ENCODE measurements at places on chromosomes 11 and 22.
A peak's percentile ranks its signal among the peaks of the same experiment; 100 is the strongest.

GRCh38 chr11:94800414-94800813 is 32.3 kb downstream of the AMOTL1 start:
- no peak for DNase-seq

DNA sequence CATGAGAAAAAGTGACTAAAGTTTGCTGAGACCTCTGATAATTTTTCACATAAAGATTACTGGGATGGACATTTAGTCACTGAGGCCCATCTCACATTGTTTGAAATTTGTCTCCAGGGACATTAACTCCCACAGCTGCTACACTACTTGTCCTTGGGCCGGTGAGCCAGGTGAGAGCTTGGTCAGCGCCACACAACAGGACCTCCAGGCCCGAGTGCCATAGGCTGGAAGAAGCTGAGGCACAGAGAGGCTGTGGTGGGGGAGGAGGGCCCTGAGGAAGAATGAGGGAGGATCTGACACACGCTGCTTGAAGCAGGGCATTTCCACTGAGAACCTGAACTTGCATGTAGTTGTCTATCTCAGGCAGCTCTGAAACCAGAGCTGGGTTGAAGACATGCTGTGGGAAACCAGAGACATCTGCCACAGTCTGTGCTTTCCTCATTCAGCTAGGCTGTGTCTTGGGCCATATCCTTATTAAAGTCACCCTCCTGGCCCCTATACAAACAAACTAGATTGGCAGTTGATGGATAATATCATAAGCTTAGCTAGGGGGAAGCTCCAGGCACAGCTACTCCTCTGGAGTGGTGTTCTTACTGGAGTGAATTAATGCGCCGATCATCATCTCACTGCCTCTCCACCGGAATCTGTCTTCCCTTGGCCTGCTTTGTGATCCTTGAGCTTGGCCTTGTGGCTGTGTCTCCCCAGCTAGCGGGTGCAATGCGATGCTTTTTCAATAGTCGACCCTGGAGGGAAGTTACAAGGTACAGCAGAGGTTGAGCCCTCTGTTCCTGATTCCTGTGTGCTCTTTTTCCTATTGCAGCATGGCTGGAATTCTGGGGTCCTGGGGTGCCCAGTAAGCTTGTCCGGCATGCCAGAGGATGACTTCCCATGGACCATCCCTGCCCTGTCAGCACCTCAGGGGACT is 225.3 kb upstream of the B3GAT1 start:
- DNase-seq = no peak

- DNase-seq = no peak
Observed at GRCh38 chr11:83676056-83676601, 390.0 kb upstream of the CCDC90B start.

DNA sequence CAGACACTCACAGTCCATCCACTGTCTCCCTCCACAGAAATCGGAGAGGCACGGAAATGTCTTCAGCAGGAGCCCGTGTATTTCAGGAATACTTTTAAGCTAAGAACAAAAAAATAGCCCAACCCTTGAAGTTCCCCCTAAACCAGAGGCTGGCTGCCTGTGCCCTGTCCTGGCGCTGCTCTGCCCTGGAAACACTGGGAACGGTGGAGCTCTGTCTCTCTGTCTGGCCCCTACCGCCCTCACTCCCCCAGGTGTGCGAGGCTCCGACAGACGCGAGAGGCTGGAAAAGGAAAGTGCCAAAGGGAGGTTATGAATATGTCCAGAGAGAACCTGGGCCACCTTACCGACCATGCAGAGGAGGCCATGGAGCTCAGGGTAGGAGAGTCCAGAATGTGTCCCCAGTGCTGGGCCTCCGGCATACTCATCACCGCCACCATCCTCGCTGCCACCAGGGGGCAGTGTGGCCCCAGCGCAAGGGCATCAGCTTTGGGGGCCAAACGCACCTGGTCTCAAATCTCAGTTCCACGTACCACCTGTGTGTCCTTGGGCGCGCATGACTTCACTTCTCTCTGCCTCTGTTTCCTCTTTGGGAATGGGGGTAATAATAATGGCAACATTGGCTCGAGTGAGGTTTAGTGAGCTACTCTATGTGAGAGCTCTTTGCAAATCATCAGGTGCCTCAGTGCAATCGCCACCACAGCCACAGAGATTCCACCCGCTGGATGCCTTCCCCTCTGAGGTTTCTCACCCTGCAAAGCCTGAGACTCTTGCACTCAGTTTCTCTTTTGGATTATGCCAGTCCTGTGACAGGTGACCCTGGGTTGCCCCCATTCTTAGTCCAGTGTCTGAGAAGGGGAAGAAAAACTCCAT is 10.4 kb upstream of the SLCO2B1 start:
- peak; percentile 13 for DNase-seq

DNA sequence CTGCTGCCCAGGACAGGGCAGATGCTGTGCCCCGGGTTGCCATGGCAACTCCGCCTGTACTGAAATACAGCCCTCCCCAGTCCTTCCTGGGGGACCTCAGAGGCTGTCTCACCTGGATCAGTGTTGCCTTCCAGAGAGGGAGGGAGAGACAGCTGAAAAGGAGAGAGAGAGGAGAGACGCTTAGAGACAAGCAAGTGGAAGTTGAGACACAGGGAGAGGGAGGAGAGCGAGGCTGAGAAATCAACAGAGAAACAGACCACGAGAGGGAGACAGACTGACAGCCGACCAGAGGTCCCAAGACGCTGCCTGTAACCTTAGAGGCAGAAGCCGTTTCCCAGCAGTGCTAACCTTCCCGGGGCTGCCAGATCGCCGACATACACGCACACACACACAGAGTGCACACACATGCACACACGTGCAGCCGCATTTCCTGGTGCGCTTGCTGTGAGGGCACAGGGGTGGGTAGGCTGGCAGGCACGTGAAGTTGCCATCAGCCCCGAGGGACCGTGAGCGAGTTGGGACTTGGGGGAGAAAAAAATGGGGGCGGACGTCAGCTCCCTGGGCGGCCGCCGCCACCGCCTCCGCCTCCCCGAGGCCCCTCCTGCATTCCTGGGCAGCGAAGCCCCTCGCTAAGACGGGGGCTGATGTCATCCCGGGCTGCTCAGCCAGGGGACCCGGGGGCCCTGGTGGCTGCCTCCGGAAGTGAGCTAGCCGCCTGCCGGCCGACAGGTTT is 88.6 kb upstream of the CRYBB3 start:
- peak; percentile 60 for DNase-seq

GRCh38 chr22:24187731-24188644 is 6.7 kb downstream of the SUSD2 start:
- no peak for DNase-seq

GRCh38 chr11:11163669-11164333 is 189.2 kb downstream of the CSNK2A3 start:
- no peak for DNase-seq

DNA sequence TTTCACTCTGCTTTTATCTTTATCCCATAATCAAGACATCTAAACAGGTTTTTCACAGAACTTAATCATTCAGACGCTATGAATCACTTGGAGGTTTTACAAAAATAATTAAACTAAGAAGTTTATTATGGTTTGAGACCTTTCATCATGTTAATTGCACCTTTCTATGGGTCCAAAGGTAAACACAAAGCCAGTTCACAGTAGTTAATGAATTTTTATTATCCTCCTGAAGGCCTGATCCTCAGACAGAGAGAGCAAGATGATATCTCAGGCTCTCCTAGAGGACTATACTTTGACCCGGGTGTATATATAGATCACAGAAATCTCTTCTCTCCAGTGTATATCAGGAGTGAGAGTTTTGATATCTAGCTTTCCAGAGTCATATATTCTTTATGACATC is 1044.3 kb upstream of the RAG2 start:
- DNase-seq = no peak

DNA sequence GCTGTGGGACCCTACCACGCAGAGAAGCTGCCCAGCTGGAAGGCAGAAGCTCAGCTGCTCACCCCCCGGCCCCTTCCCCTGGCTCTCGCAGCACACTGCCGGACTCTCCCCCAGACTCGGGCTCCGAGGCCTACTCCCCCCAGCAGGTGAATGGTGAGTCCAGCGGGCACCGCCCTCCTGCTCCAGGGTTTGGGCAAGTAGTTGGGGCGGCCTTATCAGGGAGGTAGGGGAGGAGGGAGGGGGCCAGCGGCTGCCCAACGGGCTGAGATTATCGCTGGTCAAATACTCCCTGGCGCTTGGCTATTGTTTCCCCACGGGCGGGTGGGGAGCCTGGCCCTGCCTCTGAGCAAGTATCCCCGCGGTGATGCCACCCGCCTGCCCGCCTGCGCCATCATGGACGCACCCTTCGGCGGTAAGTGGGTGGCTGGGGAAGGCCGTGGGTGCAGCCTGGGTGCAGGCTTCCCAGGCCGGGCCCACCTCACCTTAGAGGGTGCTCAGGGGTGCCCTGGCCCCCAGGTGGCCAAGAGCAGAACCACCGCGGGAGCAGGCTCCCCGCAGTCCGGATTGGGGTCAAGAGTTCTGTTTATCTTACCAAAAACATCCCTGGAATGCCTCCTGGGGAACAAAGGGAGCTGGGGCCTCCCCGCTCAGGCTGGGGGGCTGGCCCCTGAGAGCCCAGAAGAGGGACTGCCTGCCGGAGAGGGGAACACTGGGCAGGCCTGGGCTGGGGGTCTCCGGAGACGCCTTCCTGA is 16.9 kb downstream of the MYRF start:
- no peak for DNase-seq

DNA sequence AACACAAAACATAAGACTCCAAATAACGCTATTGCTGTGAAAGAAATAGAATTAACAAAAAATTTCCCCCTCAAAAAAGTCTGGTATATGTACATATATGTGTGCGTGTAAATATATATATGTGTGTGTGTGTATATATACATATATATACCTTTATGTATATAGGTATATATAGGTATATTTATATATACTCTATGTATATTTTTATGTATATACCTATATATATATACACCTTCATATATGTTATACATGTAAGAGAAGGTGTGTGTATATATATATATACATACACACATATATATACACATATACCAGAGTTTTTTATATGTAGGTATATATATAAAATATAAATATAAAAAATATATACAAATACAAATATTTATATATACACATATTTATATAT is 199.2 kb downstream of the RAB38 start:
- DNase-seq = no peak

DNA sequence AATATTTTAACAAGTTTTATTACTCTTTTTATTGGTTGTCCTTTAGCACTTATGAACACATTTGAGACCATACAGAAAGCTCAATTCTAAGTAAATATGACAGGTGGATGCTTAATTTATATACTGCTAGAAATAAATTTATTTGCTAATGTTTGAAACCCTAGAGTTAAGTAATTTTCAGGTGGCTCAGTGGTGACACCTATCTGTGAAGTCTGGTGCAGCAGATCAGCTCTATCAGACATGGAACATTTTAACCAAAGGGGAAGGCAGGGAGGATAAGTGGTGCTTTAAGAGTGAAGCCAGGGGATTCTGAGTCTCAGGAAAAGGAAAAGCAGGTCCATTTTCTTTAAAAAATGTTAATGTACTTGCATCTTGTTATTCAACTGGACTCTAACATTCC is 175.8 kb downstream of the DSCAML1 start:
- DNase-seq = no peak

DNA sequence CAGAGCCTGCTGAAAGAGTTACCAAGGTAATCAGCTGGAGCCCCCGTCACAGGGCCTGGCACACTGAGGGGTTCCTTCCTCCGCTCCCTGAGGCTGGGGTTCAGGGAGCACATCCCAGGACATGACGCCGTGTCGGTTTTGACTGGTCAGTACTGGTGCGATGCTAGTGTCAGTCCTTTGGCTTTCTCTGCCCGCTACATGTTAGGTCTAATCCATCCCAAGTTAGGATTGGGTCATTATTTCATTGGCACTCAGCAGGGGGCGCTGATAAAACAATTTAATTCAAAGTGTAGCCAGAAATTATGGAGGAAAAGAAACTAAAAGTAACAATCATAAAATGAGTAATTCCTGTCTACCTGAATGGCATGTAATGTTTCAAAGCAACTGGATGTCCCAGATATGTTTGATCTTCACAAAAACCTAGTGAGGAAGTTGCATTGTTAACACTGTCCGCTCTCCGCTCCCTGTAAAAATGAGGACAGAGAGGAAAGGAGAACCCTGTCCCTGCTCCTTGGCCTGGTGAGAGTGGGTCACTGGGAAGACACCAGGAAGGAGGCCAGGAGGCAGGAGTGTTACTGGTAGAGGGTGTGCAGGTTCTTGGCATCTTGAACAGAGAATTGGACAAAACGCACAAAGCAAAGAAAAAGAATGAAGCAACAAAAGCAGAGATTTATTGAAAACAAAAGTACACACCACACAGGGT is 27.1 kb downstream of the TSKU start:
- no peak for DNase-seq

- no peak for DNase-seq
Observed at GRCh38 chr22:22195265-22196017, 49.1 kb upstream of the VPREB1 start.

DNA sequence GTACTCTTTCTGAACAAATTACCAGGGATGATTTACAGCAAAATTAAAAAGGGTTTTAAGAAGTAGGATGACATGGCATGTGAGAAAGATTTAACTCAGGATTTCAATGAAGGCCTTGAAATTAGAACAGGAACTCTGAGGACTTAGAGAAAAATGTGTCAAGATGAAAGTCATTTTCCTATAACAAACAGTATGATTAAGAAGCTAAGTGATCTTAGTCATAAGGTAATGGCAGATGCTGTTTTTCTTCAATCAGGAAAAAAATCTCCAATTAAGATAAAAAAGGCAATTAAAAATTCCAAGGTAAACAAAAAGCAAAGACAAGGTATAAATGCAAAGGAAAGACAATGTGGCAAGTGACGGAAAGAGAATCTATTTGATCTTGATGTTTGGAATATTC is 73.5 kb downstream of the GAB2 start:
- DNase-seq = no peak

- no peak for DNase-seq
Observed at GRCh38 chr22:19876314-19876940, 21.8 kb upstream of the GNB1L start.

DNA sequence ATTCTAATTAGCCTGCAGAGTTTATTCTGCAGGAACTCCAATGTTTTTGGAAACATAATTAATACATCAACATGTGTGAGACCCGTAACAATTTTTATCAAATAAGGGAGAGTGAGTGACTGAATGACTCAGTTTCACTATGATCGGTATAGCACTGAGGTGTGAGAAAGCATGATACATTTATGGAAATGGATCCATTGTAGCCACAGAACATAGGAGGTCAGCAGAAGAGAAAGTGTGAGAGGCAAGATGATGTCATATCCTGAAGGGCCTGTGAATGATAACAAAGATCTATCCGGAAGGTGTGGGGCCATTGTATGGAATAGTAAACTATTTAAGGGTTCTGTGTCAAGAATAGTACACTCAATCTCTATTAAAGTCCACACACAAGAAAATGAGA is 1406.1 kb upstream of the TENM4 start:
- DNase-seq = no peak

DNA sequence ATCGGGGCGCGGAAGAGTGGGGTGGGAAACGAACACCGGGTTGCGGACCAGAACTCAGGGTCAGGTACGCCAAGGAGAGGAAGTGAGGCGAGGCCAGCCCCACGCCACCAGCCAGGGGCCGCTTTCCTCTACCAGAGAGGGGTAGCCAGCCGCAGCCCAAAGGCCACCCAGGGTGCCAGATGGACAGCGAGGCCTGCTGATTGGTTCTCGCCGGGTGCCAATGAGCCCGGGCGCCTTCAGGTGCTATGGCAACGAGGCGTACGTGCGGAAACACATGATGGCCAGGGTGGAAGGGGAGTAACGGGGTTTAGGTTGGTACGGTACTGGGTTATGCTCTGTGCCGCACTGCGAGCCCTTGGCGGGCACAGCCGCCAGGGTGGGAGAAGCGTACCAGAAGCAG is 128.9 kb downstream of the SERGEF start:
- no peak for DNase-seq
